T-helper 17 cell (primary cell): ENCODE measurements at places on chromosomes 12 and 14. TPM values are rescaled to one million over a fixed set of nuclear protein-coding genes. Genes with fewer than 3 reads are reported as not detected.

DENND5B gene
- 0.26 TPM for total RNA-seq

- H3K4me1 ChIP-seq, result no peaks in the 10 kb centered on the region
- no peak overlapping the region for H3K4me3 ChIP-seq
- H3K36me3 ChIP-seq, result no peaks in the 10 kb centered on the region
- peaks cover 32% of the 10 kb centered on the region for H3K27me3 ChIP-seq
Observed at GRCh38 chr12:75892731-75893408, 138.7 kb downstream of the PHLDA1 start.

GRCh38 chr12:54984658-54985376 lies at the start of gene TESPA1:
TESPA1 (minus strand) TSS chr12:54984762; CDS start chr12:54974562, 10,200 bp downstream.
- peak within 1 kb of the TSS; percentile 100 for H3K27ac ChIP-seq
- H3K4me3 ChIP-seq, result peak within 1 kb of the TSS; percentile 91
- H3K27me3 ChIP-seq, result no peaks in the 10 kb centered on the region
- peaks cover 17% of the 10 kb centered on the region for H3K36me3 ChIP-seq

ARHGEF40 gene
- total RNA-seq, result 12.0 TPM

AICDA gene
- total RNA-seq, result not detected

ZDHHC22 gene
- not detected for total RNA-seq

GRCh38 chr14:90062127-90062794 lies 467 bp downstream of the KCNK13 start:
- H3K27me3 ChIP-seq, result peaks cover 65% of the 10 kb centered on the region
- H3K27ac ChIP-seq, result peak overlapping the region; percentile 66
- H3K36me3 ChIP-seq, result peaks cover 12% of the 10 kb centered on the region
- H3K4me3 ChIP-seq, result peak overlapping the region; percentile 95

GRCh38 chr14:104932676-104933631 lies 8.3 kb downstream of the PLD4 start:
- DNase-seq, result peak; percentile 78
- H3K27me3 ChIP-seq, result peaks cover 23% of the 10 kb centered on the region
- H3K27ac ChIP-seq, result no peak overlapping the region
- no peaks in the 10 kb centered on the region for H3K36me3 ChIP-seq
- peak overlapping the region; percentile 77 for H3K4me3 ChIP-seq

DNA sequence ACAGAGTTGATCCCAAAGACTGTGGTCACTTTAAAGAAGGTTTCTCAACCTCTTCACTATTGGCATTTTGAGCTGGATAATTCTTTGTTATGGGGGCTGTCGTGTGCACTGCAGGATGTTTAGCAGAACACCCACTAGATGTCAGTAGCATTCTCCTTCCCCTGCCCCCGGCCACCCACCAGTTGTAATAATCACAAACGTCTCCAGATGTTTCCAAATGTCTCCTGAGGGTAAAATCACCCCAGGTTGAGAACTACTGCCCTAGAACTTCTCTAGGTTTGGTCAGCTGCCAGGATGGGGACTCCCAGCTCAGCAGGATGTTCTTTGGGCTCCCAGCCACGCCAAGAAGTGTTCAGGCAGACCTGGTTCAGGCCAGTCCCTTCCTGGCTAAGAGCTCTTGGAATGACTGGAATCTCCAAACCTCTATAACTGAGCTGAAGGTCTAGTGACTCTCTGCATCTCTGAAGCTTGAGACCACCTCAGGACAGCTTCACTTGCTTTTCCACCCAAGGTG lies 12.5 kb upstream of the AJUBA start:
- H3K4me3 ChIP-seq, result no peak overlapping the region
- no peaks in the 10 kb centered on the region for H3K4me1 ChIP-seq
- no peak for DNase-seq
- H3K27me3 ChIP-seq, result no peaks in the 10 kb centered on the region

- DNase-seq, result no peak
- peaks cover 2% of the 10 kb centered on the region for H3K4me1 ChIP-seq
- no peak overlapping the region for H3K4me3 ChIP-seq
- H3K27ac ChIP-seq, result no peak overlapping the region
- H3K27me3 ChIP-seq, result peaks cover 14% of the 10 kb centered on the region
Observed at GRCh38 chr12:79973801-79974200, 38.9 kb upstream of the PPP1R12A start.

DNA sequence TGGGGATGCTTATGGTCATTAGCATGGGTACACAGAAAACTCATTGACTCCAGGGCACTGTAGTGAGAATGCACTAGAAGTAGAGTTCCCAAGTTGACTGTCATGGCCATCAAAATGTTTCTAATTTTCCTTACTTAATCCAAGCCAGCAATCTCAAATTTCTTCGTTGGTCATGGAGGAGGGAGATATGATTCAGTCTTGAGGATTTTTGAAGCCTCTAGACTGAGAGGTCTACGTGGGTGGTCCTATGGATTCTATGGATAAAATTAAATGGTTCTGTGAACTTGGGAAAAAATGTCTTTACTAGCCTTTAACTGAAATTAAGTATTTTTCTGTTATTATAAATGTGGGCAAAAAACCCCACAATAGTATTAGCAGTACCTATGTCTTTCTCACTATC lies 508.5 kb downstream of the FUT8 start:
- peaks cover 14% of the 10 kb centered on the region for H3K4me1 ChIP-seq
- H3K27me3 ChIP-seq, result no peaks in the 10 kb centered on the region
- H3K4me3 ChIP-seq, result no peak overlapping the region
- DNase-seq, result no peak
- peaks cover 2% of the 10 kb centered on the region for H3K36me3 ChIP-seq

DNA sequence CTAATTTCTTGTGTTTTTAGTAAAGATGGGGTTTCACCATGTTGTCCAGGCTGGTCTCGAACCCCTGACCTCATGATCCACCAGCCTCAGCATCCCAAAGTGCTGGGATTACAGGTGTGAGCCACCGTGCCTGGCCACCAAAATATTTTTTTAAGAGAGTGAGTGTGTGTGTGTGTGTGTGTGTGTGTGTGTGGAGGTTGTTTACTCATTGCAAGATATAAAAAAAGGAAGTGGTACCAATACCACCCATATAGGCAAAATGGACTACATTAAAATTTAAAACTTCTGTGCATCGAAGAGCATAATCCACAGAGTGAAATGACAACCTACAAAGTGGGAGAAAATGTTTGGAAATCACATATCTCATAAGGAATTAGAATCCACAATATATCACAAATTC lies 15.5 kb upstream of the CLEC2A start:
- no peaks in the 10 kb centered on the region for H3K36me3 ChIP-seq
- no peak for DNase-seq
- H3K4me1 ChIP-seq, result peaks cover 25% of the 10 kb centered on the region
- H3K27ac ChIP-seq, result peak overlapping the region; percentile 62
- no peak overlapping the region for H3K4me3 ChIP-seq
- H3K27me3 ChIP-seq, result peaks cover 5% of the 10 kb centered on the region

CD163L1 gene
- not detected for total RNA-seq

DNA sequence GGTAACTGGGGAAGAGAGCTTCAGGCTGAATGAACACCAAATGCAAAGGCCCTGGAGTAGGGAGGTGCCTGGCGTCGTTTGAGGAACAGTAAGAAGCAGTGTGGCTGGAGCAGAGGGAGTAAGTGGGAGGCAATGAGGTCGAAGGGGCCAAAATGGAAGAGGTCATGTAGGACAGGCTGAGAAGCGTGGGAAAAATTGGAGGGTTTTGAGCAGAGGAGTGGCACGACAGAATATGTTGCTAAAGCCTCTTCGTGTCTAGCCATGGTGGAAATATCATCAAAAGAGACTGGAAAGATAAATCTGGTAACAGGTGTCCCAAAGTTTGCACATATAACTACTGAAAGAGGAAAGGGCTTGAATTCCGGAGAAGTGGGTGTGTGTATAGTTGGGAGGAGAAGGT lies 1.9 kb downstream of the TRIM9 start:
- DNase-seq, result no peak
- peaks cover 22% of the 10 kb centered on the region for H3K27me3 ChIP-seq
- peaks cover 20% of the 10 kb centered on the region for H3K4me1 ChIP-seq
- peak overlapping the region; percentile 74 for H3K4me3 ChIP-seq

- H3K27me3 ChIP-seq, result no peaks in the 10 kb centered on the region
- H3K4me3 ChIP-seq, result no peak overlapping the region
- H3K36me3 ChIP-seq, result no peaks in the 10 kb centered on the region
- no peak for DNase-seq
- H3K4me1 ChIP-seq, result peaks cover 17% of the 10 kb centered on the region
- no peak overlapping the region for H3K27ac ChIP-seq
Observed at GRCh38 chr12:122830517-122831214, 4.6 kb upstream of the HIP1R start.

YLPM1 gene
- total RNA-seq, result 90.9 TPM

GRCh38 chr12:109930028-109930800 lies 30.1 kb downstream of the TCHP start:
- H3K4me3 ChIP-seq, result no peak overlapping the region
- no peak for DNase-seq
- no peak overlapping the region for H3K27ac ChIP-seq
- H3K4me1 ChIP-seq, result peaks cover 5% of the 10 kb centered on the region

DNA sequence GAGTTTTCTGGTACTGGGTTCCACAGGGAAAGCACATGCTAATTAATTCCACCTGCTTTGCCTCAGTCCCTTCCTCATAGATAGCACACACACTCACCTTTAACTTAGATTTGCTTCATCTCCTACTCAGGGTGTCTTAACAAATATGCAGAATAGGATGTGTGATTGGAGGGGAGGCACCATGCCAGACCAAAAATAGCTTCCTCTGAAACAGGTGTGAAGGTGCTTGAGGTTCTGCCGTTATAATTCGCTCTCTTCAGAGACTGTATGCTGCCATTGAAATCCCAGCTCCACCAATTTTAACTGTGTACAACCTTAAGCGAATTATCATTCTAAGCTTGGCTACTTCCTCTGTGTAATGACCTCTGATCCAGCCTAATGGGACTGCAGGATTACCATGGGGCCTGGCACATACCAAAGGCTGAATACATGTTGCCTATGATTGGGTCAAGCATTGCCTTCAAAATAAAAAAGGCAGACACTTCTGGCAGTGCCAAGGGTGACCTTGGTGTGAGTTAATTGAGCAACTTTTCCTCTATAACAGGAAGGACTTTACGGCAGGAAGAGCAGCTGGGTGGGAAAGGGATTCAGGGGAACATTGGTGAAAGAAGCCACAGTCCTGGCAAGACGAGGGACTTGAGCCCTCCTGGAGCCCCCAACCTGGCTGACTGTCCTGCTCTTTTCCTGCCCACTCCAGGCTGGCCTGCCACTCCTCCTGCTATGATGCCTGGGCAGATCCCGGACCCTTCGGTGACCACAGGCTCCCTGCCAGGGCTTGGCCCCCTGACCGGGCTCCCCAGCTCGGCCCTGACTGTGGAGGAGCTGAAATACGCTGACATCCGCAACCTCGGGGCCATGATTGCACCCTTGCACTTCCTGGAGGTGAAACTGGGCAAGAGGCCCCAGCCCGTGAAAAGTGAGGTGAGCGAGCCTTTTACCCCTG lies 9.7 kb downstream of the JDP2 start:
- H3K36me3 ChIP-seq, result no peaks in the 10 kb centered on the region
- H3K27ac ChIP-seq, result no peak overlapping the region
- H3K27me3 ChIP-seq, result peaks cover 41% of the 10 kb centered on the region
- no peak for DNase-seq
- peaks cover 9% of the 10 kb centered on the region for H3K4me1 ChIP-seq

SERPINA12 gene
- total RNA-seq, result not detected

SETD3 gene
- total RNA-seq, result 47.6 TPM

WDHD1 gene
- 2.7 TPM for total RNA-seq

FNTB gene
- 14.2 TPM for total RNA-seq

DNA sequence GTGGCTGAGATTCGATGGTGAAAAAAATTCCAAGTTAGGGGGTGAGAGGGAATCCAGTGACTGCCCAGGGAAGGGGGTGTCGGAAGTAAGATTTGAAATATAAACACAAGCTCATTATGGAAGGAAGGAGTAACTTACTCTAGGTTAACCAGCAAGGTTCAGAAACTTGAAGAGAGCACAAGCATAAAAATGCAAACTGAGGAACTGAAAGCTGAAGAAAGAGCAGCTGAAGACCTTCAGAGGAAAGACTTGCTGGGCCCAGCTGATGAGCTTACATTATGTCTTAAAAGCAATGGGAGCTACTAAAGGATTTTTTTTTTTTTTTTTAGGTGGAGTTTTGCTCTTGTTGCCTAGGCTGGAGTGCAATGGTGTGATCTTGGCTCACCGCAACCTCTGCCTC lies 189.7 kb upstream of the GRIN2B start:
- H3K27me3 ChIP-seq, result peaks cover 42% of the 10 kb centered on the region
- no peak overlapping the region for H3K4me3 ChIP-seq
- no peak overlapping the region for H3K27ac ChIP-seq
- DNase-seq, result no peak
- peaks cover 4% of the 10 kb centered on the region for H3K36me3 ChIP-seq

- peaks cover 5% of the 10 kb centered on the region for H3K4me1 ChIP-seq
- H3K36me3 ChIP-seq, result no peaks in the 10 kb centered on the region
- H3K4me3 ChIP-seq, result no peak overlapping the region
- no peak for DNase-seq
- H3K27ac ChIP-seq, result no peak overlapping the region
Observed at GRCh38 chr12:75807494-75807893, 224.1 kb downstream of the PHLDA1 start.

MYO1H gene
- total RNA-seq, result not detected

OLR1 gene
- total RNA-seq, result not detected

GRCh38 chr14:57493467-57494181 lies at the start of gene CCDC198:
CCDC198 (minus strand) TSS chr14:57493857; CDS start chr14:57493715, 142 bp downstream.
- no peak within 1 kb of the TSS for H3K4me3 ChIP-seq
- H3K36me3 ChIP-seq, result no peaks in the 10 kb centered on the region
- peaks cover 4% of the 10 kb centered on the region for H3K4me1 ChIP-seq
- no peak within 1 kb of the TSS for H3K27ac ChIP-seq

- H3K4me3 ChIP-seq, result peak overlapping the region; percentile 22
- no peaks in the 10 kb centered on the region for H3K27me3 ChIP-seq
- no peak overlapping the region for H3K27ac ChIP-seq
- H3K36me3 ChIP-seq, result no peaks in the 10 kb centered on the region
- peaks cover 49% of the 10 kb centered on the region for H3K4me1 ChIP-seq
Observed at GRCh38 chr14:91261115-91261514, 16.6 kb upstream of the GPR68 start.

SAMD15 gene
- total RNA-seq, result 0.26 TPM

MUCL1 gene
- not detected for total RNA-seq

CMA1 gene
- not detected for total RNA-seq

OVCH1 gene
- not detected for total RNA-seq

- H3K27me3 ChIP-seq, result peaks cover 4% of the 10 kb centered on the region
- no peak overlapping the region for H3K4me3 ChIP-seq
- no peak for DNase-seq
- H3K27ac ChIP-seq, result no peak overlapping the region
- H3K4me1 ChIP-seq, result no peaks in the 10 kb centered on the region
Observed at GRCh38 chr12:116306506-116306905, 29.0 kb upstream of the MED13L start.
